ENCODE measurements at places on chromosomes 5 and 9.
A peak's percentile ranks its signal among the peaks of the same experiment; 100 is the strongest.

GRCh38 chr5:170638454-170639220 lies 134.8 kb downstream of the KCNIP1 start:
- no peak for DNase-seq

GRCh38 chr9:135864447-135865049 lies 42.8 kb downstream of the CAMSAP1 start:
- peak; percentile 89 for DNase-seq

DNA sequence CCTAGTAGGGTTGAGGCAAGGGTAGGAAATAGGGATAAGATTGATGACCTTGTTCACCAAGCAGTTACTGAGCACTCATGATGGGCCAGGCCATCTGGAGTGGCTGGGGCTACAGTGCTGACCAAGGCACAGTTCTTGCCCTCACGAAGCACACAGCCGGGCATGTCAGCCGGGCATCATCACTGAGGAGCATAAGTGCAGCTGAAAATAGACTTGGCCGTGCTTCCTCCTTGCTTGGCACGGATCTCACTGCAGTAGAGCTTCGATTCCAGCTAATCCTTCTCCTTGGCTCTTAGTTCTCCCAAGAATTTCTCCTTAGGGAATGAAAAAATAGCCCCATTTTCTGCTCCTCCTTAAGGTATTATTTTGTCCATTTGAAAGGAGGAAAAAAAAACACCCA lies 116.6 kb downstream of the NMUR2 start:
- DNase-seq, result no peak

- DNase-seq, result no peak
These were observed 579.7 kb upstream of the ZNF608 start for GRCh38 chr5:125326150-125326510.

- DNase-seq, result no peak
These were observed 37.7 kb downstream of the NSG2 start for GRCh38 chr5:174083056-174083827.

- DNase-seq, result no peak
These were observed 15.2 kb downstream of the NANS start for GRCh38 chr9:98071737-98072136.

Data from pancreas (tissue), 10 donors.